ENCODE measurements at places on chromosomes 16 and 17.
A peak's percentile ranks its signal among the peaks of the same experiment; 100 is the strongest.

- no peak for DNase-seq
Observed at GRCh38 chr16:27480761-27481160, 69.0 kb downstream of the GTF3C1 start.

GRCh38 chr16:87207965-87208364 lies 109.2 kb downstream of the C16orf95 start:
- no peak for DNase-seq

DNA sequence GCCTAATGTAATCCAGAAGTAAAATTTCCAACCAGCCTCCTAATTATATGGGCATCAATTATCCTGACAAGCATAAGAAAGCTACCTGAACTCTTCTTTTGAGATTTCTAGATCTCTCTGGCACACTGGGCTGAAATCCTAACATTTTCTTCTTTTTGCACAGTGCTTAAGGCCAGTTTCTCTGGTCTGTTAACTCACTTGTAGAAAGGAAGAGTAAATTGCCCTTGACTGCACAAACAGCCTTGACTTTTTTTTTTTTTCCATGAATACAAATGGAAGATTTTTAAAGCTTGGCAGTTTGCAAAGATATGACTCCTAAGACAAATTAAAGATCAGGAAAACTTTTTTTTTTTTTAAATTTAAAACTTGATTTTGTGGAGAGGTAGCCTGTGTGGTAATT lies 291.2 kb upstream of the MON1B start:
- DNase-seq: no peak

DNA sequence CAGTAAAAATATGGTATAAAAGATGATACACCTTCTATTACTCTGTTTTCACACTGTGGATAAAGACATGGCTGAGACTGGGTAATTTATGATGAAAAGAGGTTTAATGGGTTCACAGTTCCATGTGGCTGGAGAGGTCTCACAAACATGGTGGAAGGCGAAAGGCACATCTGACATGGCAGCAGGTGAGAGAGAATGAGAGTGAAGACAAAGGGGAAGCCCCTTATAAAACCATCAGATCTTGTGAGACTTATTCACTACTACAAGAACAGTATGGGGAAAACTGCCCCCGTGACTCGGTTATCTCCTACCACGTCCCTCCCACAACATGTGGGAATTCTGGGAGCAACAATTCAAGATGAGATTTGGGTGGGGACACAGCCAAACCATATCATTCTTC lies 45.6 kb downstream of the TBC1D26 start:
- DNase-seq: no peak

DNA sequence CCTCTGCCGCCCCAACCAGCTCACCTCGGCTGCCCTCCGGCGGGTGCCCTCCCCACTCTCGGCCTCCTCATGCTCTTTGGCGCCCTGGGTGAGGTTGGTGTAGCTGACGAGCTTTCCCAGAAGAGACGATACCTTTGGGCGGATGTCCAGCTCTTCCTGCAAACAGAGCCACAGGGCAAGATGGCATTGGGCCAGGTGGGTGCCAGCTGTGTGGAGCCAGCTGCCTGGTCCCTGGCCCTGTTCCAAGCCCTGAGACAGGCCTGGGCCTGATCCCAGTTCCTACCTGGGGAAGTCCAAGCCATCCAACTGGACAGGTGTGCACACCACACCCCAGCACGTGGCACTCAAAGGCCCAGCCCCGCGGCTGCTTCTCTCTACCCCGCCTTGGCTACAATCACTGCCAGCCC lies 6.9 kb downstream of the SLC12A4 start:
- no peak for DNase-seq

DNA sequence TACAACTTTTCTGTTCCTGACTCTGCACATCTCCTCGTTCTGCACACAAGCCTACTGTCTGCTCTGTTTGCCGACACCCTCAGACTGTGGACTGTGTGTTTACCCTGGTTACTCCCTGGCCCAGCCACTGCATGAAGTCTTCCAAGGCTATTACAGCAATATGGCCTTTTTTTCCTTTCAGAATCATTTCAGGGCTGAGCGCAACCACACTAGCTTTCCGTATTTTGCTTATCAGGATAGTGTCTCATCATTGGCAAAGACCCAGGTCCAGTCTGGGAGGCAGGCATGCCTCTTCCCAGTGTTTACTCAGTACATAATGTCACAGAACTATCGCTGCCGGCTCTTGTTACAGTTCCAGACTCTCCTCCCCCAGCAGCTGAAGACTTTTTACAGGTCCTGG lies 10.1 kb downstream of the DNAH9 start:
- no peak for DNase-seq

GRCh38 chr16:90077757-90078578 lies 837 bp upstream of the PRDM7 start:
- DNase-seq: peak; percentile 5

- DNase-seq: no peak
Observed at GRCh38 chr17:45101883-45102811, 30.2 kb downstream of the PLCD3 start.
